NCI-H2029 treated with DMSO at 0.1 percent for 48 hours (cell line): ENCODE measurements at places on chromosomes 11 and 22.

- no peak for DNase-seq
Observed at GRCh38 chr11:10301656-10302358, 3.1 kb upstream of the ADM start.

GRCh38 chr11:2074266-2074825 lies 64.8 kb downstream of the IGF2 start:
- DNase-seq = no peak

- no peak for DNase-seq
Observed at GRCh38 chr11:122681070-122681469, 25.5 kb downstream of the UBASH3B start.

DNA sequence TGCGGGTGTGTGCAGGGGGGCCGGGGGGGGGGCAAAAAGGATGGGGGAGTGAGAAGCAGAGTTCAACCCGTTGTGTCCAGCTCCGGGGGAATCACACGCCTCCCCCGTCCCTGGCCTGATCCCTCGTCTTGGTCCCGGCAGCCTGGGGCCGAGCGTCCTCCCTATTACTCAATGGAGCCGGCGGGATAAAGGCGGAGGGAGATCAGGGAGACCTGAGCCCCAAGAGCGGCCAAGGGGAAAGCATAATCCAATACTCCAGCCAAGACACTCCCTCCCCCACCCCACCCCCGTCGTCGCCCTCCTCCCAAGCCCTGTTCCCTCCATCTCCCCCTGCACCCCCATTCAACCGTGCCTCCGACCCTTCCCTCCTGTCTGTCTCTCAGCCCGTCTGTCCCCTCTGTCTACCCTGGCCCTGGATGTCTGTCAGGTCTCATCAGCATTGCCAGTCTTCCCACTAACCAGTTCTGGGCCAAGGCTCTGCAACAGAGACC lies 2.6 kb downstream of the PHOX2A start:
- no peak for DNase-seq

DNA sequence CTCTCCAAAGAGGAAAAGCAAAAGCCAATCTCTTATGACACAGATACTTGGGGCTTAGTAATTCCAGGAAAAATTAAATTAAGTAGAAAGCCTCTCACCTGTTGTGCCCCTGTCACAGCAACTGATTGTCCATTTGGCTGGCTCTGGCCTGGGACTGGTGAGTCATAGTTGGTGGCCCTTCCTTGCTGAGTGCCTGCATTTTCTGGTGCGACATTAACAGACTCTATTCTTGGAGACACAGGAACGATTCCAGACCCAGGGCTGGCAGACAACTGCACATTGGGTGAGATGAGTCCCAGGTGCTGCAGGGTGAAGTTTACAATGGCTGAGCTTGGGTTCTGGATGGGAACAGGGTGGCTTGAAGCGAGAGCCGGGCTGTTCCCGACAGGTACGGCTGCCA lies 15.6 kb downstream of the E2F8 start:
- DNase-seq = no peak

DNA sequence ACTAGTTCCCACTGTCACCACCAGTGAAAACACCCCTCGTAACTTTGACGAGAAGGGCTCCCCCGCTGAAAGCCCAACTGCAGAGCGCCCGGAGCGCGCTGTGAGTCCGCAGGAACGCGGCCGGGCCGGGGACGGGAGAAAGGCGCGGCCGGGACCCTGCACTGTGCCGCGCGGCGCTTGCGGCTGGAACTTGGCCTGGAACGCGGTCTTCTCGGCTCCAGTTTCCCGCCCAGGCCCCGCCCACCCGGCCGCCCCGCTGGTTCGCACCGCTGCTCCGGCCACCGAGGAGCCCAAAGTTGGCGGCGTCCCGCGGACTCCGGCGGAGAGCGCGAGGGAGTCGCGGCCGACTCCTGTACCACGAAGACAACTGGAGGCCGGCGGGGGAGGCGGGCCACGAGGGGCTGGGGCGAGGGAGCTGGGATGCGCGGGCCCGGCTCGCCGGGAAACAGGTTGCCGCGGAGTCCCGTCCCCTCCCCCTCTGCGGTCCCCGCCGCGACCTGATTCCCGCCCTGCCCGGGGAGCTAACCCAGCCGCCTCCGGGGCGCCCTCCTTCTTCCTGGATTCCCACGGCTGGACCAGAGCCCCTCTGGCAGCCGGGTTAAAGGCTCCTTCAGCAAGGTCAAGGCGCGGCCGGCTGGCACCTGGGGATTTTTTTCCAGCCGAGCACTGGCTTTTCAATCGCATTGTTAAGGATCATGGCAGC lies 3.4 kb downstream of the TENM4 start:
- no peak for DNase-seq

DNA sequence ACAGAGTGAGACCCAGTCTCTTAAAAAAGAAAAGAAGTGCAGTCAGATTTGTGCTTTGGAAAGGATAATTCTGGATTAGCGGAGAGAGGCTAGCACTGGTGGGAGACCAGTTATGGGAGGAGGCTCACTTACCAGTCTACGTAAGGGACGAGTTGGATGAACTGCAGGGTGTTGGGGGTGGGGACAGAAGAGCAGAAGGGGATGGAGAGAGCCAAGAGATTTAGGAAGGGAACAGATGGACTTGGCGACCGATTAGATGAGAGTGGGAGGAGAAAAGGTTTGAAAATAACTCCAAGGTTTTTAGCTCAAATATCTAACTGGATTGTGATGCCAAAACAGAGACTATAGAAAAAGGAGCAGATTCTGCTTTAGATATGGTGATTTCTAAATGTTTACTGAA lies 81.4 kb downstream of the SFI1 start:
- DNase-seq = no peak

DNA sequence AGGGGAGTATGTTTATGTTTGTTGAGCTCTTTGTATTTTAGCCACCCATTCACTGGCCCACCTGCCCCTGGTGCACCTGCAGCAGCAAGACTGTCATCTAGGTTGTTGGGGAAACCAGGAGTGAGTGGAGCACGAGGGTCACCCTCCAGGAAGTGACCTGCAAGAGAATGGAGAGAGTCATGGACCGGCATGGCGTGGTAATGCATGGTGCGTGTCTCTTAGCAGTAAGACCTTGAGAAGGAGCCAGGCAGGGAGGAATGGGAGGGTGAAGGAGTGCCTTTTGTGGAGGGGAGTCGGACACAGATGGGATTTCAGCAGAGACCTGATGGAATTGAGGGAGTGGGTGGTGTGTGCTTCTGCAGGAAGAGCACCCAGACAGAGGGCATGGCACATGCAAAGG lies 37.9 kb downstream of the KCNQ1 start:
- peak; percentile 30 for DNase-seq

DNA sequence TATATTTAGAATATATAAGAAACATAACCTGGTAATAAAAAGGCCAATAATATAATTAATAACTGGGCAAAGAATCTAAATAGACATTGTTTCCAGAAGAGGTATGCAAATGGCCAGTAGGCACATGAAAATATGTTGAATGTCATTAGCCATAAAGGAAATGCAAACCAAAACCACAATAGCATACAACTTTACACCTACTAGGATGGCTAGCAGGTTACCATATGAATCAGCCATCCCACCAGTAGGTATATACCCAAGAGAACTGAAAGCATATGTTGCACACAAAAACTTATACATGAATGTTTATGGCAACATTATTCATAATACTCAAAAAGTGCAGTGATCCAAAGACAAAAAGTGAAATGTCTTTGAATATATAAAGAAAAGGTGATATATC lies 2.7 kb upstream of the OR2D2 start:
- no peak for DNase-seq

GRCh38 chr11:108897916-108898315 lies 233.0 kb downstream of the DDX10 start:
- no peak for DNase-seq

DNA sequence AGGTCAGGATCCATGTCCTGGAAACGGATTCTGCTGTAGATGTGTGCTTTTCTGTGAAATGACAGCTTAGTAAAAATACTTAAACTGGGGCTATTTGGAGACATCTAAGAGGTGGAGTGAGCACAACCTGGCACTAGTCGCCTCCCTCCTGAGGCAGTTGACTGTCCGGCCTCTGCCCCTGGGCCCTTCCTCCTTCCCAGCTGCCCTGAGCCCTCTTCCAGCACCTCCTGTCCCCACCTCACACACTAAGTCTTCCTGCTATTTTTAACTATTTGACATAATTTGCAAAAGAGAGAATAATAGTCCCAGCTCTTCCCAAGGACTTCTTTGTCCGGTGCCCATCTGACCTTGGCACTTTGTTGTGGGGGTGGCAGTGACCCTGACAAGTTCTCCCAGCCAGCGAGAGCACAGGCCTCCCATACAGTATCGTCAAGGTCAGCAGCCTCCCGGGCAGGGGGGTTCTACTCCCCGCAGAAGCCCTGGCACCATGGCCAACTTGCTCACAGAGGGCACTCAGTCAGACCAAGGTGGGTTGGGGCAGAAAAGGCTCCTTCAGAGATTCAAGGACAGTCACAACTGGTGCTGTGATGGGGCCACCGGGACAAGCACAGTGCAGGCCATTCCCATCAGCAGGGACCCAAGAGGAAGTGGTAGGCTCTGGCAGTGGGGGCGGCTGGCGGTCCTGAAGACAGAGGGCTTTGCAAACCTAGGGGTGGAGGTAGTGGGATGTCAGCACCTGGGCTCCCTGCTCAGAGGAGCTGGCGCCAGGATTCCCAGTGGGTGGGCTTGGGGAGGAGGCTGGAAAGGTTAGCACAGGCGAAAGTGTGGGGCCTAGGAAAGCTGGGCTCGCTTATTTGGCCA lies 5.5 kb upstream of the NEAT1 start:
- DNase-seq = no peak

GRCh38 chr22:45499746-45500145 lies 2.9 kb upstream of the FBLN1 start:
- no peak for DNase-seq

GRCh38 chr11:119315131-119316015 lies 1.6 kb downstream of the MCAM start:
- peak; percentile 55 for DNase-seq

DNA sequence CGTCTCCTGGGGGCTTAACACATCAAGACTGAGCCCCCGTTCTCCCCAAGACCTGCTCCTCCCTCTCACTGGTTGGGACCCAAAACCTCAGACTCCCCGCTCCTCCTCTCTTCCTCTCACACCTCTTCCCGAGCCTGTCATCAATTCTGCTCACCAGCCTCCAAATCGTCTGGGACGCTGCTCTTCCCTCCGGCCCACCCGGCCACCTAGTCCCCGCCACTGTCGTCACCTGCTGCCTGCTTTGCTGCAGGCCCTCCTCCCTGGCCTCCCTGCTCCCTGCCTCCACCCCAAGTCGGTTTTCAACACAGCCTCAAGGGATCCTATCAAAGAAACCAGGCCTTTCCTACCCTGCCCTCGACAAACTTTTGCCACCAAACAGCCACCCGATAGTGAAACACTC lies 3.1 kb downstream of the MFNG start:
- no peak for DNase-seq

DNA sequence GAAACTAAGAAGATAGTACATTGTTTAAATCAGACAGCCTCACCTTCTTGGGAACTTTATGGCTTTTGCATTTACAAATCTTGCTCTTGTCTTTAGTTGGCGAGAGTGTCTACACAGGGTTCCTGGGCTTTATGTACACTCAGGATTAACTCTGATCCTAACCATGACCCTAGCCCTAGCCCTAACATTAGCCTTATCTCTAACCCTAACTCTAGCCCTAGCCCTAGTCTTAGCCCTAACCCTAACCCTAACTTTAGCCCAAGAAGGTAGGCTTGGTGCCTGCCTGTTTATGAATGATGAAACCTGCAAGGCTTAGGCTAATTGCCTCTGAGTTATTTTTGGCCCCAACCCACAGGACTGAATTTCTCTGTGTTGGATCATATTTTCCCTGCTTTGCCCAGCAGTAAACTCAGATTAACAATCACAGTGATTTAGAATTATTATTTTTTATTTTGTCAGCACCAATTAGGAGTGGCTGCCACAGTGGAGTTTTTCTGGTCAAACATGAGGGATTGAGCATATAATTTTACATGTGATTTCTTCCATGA lies 44.1 kb upstream of the OR9Q1 start:
- no peak for DNase-seq

DNA sequence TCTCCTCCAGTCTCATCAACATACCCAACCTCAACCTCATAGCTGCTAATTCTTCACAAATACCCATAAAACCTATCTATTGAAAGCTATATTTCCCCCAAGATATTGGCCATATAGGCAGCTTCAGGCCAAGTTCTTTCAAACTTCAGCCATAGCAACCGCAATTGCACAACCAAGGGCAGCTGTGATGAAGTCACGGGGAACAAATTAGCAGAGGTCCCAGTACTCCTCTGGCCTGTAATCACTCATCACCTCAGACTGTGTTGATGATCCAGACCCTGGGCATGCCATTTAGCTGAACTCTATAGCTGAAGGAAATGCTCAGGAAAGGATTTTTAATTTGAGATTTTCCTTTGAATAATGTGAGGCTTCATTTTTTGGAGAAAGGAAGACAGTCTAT lies 84.1 kb downstream of the SLC1A2 start:
- DNase-seq = no peak

GRCh38 chr11:86991341-86991740 lies 36.1 kb upstream of the FZD4 start:
- no peak for DNase-seq

- DNase-seq = no peak
Observed at GRCh38 chr11:65304613-65305012, 10.1 kb upstream of the CDC42EP2 start.

DNA sequence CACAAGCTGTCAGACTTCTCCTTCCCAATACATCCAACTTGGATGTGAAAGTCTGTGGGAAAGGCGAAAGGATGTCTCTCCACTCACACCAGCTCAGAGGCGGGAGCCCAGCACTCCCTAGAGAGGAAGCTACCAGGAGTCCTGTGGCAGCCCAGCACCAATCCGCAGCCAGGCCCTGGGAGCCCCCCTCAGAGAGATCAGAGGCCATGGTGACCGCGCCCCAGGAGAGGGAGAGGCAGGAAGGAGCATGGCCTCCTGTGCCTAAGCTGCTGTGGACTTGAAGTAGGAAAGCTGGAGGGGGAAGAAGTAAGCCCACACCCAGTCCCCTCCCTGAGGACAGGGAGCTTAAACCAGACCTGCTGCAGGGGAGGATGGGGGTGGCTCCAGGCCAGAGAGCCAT lies 24.4 kb upstream of the IGSF9B start:
- DNase-seq = no peak

- no peak for DNase-seq
Observed at GRCh38 chr11:117415358-117415896, 87.8 kb downstream of the CEP164 start.
